ENCODE measurements at places on chromosomes 16 and 17.

DNA sequence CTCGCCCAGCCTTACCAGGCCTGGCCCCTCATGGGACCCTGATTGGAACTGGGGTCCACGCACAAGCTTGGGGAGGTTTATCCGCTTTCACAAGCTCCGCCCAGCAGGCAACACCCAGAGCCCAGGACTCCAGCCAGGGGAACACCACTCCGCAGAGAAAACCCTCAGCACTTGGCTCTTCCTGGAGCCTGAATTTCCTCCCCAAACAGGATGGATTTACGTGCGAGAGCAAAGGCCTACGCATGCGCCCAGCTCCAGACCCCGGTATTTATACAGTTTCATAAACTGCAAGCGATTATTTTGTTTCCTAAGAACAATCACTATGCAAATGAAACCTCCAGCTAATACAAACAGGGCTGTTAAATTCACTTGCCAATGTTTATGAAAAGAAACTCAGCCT, 22.8 kb downstream of the ZNF423 start:
- no peak for DNase-seq

GRCh38 chr17:75689441-75689873, 22.3 kb downstream of the SAP30BP start:
- DNase-seq: no peak

- DNase-seq: no peak
Measured at GRCh38 chr16:188674-189073, 8.4 kb downstream of the HBQ1 start.

DNA sequence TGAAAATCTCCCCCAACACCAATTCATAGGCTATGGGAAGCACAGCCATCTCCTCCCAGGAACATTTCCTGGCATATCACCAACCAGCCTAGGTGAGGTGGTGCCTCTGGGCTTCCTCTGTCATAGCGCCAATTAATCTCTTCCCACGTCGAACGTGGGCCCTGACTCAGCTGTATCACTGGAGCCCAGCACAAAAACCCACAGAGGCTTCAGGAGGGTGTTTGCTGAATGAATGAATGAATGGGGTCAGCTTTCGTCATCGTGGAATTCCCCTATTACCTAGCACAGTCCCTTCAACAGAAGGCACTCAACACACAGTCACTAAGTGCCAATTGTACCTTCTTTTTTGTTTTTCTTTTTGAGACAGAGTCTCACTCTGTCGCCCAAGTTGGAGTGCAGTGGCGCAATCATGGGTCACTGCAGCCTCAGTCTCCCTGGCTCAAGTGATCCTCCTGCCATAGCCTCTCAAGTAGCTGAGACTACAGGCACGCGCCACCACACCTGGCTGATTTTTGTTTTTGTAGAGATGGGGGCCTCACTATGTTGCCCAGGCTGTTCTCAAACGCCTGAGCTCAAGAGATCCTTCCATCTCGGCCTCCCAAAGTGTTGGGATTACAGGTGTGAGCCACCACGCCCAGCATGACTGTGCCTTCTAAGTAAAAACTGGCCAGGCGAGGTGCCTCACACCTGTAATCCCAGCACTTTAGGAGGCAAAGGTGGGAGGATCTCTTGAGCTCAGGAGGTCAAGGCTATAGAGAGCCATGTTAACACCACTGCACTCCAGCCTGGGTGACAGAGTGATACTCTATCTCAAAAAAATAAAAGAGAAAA, 4.1 kb downstream of the ZNF688 start:
- no peak for DNase-seq

- no peak for DNase-seq
Measured at GRCh38 chr17:16419929-16420271, 4.5 kb downstream of the TRPV2 start.

DNA sequence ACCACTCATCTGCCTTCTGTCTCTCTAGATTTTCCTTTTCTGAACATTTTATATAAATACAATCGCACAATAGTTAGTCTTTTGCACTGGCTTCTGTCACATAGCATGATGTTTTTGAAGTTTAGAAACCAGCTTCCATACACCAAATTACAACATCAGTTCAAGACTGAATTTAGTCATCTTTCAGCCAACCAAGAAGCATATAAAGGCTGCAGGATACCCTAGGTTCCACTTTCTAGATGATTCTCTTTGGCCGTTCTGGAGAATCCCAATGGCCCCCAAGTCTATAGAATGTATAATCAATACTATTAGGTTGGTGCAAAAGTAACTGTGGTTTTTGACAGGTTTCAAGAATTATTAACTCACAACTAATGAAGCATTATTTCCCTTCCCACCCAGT, 19.4 kb downstream of the SCPEP1 start:
- no peak for DNase-seq

DNA sequence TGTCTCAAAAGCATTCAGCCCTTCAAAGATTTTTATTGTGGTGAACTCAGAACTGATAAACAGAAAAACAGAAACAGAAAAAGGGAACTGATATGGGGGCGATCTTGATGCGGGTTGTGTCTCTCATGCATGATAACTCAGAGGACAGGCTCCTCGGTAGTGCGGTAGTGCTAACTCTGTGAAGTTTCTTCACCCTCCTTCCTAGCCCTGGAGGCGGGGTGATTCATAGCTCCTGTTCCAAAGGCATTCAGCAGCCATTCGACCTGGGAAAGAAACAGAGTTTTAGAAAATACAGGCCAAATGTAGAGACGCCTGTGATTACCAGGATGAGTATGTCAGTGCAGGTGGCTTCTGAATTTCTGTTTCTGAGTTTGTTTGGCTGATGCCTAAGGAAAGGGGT, 5.5 kb upstream of the MAF start:
- no peak for DNase-seq

DNA sequence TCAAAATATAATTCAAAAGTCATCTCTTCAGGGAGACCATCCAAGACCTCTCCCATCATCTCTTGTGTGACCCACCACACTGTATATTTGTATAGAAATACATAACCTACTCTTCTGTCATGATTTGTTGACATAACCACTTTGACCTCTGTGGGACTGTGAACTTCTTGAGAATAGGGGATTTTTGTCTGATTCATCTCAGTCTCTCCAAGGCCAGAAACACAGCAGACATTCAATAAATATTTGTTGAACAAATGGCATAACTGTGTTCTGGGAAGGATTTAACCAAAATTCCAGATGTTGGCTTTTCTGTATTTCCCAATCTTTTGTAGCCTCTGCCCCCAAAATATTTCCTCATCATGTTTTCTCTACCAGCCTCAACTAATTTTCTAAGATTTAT, 169.7 kb downstream of the CDH11 start:
- DNase-seq: no peak

DNA sequence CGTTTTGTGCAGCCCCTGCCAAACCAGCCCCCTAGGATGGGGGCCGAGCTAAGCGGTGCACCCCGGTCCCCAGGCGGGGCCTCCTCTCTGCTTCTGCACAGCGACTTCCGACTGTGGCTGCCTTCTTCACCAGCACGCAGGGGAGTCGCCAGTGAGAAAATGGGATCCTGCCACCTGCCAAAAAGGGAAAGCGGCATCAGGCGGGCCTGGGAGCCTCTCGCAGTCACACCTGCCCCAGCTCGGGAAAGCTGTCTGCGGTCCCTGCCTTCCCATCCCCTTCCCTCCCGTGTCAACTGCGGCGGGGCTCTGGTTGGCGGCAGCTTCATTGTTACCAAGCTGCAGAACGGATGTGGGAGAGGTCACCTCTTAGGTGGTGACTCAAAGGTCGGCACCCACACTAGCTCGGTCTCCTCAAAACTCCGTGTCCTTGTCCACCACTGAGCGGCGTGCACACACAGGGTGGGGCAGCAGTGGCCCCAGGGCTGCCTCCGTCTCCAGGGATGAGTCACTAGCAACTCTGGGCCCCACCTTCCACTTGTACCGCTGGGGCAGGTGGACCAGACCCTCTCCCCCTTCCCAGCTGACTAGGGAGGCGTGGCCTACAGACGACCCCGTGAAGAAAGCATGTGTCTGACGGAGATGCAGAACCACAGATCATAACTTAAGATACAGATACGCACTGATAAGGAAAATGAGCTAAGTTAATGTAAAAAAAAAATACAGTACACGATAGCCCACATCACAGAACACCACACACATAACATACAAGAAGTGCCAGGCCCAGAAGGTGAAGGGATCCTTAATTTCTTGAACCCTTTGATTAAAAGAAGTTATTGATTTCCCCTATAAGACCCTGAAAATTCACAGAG, 1.5 kb upstream of the PCYT2 start:
- no peak for DNase-seq

- DNase-seq: no peak
Measured at GRCh38 chr17:48037036-48037837, at the start of gene COPZ2. Gene COPZ2, minus strand, starts transcription at chr17:48037797. Its CDS starts 20 bp downstream, at chr17:48037777.

DNA sequence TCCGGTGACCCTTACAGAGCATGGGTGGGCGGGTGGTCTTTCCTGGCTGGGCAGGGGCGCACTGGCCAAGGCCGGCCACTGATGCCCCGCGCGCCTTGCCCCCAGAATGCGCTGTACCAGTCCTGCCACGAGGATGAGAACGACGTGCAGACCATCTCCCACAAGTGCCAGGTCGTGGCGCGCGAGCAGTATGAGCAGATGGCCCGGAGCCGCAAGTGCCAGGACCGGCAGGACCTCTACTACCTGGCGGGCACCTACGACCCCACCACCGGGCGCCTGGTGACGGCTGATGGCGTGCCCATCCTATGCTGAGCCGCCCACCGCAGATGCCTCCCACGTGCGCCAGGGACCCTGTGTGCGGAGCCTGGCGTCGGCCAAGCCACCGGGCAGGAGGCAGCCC, 49.1 kb downstream of the ACTG1 start:
- DNase-seq: no peak

DNA sequence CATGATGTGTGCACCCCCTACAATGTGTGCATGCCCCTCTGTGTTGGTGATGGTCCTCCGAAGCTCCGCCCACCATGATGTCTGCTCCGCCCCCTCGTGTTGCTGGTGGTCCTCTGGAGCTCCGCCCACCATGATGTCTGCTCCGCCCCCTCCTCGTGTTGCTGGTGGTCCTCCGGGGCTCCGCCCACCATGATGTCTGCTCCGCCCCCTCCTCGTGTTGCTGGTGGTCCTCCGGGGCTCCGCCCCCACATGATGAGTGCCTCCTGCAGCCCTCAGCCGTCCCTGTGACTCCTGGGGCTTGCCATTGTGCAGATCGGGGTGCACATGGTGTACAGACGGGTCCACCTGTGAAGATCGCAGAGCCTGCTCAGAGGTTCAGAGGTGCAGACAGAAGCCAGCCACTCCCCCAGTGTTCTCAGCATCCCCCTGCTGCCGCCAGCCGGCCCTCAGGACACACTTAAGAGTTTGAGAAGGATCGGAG, 129.1 kb upstream of the CHMP6 start:
- no peak for DNase-seq

- no peak for DNase-seq
Measured at GRCh38 chr16:54576785-54577184, 290.2 kb upstream of the IRX3 start.

GRCh38 chr16:65846210-65846602, 520.3 kb upstream of the CDH5 start:
- DNase-seq: no peak

- no peak for DNase-seq
Measured at GRCh38 chr17:8793649-8794048, 5.5 kb downstream of the MFSD6L start.

DNA sequence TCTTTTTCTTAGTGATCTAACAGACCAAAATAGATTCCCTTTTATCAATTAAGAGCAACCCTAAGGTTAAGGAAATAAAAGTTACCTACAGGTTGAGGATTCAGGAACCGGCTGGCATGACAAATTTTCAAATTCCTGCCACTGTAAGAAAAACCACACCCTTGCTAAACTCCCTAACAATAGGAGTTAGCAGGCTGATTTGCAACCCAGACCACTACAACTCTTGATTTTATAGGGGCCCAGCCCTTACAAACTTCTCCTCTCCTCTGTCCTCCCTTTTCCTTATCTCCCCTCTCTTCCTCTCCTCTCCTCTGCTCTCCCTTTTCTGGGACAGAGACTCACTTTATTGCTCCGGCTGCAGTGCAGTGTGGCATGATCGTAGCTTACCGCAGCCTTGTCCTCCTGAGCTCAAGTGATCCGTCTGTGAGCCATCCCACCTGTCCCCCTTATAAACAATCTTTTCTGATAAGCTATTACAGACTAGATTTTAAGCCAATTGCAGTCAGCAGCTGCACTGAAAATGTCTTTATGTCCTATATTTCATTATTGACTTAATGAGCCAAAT, 418.9 kb downstream of the CDH8 start:
- no peak for DNase-seq

DNA sequence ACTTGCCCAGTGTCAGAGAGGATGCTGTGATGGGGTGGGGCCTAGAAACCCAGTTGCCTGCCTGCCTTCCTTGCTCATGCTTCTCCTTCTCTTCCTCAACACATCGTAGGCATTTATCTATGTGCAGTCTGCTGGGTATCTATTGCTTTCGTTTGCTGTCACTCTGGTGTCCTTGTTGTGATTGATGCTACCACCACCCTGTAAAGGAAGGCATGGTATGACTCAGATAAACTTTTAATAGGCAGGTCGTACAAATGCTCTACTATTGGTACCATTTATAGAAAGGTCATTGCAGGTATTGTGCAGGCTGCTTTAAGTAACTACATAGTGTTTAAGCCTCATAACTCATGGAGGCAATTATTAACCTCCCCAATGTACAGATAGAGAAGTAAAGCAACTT, 368.9 kb downstream of the UTP18 start:
- DNase-seq: no peak

- DNase-seq: no peak
Measured at GRCh38 chr16:85479972-85480726, 133.0 kb upstream of the GSE1 start.

GRCh38 chr17:15909481-15909991, 35.4 kb upstream of the ADORA2B start:
- no peak for DNase-seq

GRCh38 chr17:42305543-42306384, 17.5 kb downstream of the STAT5A start:
- DNase-seq: no peak

GRCh38 chr16:50208460-50208931, 55.4 kb downstream of the TENT4B start:
- DNase-seq: no peak

- DNase-seq: no peak
Measured at GRCh38 chr16:80746231-80746630, 58.2 kb downstream of the CDYL2 start.

DNA sequence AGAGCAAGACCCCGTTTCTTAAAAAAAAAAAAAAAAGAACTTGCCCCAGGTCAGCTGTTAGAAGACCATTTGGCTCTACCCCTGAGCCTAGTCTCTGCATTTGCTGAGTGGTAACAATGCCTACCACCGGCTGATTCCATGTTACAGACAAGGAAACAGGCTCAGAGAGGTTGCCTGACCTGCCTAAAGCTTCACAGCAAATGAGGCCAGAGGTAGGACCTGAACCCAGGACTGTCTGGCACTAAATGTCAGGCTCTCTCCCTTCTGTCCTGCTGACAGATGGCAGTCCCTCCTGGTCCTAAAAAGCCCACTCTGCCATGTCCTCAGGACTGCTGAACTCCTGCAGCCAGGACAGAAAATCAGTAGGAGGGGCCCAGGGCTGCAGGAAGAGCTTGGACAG, 5.8 kb downstream of the STX1B start:
- no peak for DNase-seq

- DNase-seq: no peak
Measured at GRCh38 chr17:4354862-4355514, 11.5 kb downstream of the UBE2G1 start.

GRCh38 chr17:76726776-76727718, at the start of gene METTL23:
Gene METTL23, plus strand, starts transcription at chr17:76726839. Its CDS starts 2,872 bp downstream, at chr17:76729711.
- no peak for DNase-seq

- no peak for DNase-seq
Measured at GRCh38 chr17:59427425-59427921, 96.0 kb downstream of the YPEL2 start.

Measured in D721Med (cell line).